CD4-positive, CD25-positive, alpha-beta regulatory T cell (primary cell): ENCODE measurements at places on chromosomes 3 and 15.

DNA sequence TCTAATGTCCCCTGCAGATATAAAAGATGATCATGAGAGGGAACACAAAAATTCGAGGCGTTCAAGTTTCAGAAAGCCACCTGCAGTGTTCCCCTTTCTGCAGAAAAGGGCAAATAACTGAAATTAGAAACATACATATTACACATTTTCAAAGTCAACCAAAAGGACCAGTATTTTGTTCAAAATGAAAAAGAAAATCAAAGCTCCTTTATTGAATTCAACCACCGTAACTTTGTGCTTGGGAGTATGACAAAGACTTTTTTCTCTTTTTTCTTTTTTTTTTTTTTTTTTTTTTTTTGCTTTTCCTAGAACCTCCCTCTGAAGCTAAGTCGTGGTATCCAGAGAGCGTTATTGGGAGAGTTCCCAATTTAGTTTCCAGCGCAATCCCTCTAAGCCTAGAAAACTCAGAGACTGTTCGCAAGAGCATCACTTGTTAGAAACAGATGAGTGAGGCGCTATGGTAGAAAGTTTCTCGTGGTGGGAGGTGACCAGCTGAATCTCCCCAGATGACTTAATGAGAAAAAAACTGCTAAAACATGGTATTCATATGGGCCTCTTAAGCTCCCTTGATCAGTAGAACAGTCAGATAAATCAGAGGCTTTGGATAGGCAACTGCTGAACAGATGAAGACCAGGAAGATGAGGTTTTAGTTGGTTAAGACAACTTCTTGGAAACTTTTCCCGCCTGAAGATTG lies 77.4 kb downstream of the MB21D2 start:
- DNase-seq: no peak

DNA sequence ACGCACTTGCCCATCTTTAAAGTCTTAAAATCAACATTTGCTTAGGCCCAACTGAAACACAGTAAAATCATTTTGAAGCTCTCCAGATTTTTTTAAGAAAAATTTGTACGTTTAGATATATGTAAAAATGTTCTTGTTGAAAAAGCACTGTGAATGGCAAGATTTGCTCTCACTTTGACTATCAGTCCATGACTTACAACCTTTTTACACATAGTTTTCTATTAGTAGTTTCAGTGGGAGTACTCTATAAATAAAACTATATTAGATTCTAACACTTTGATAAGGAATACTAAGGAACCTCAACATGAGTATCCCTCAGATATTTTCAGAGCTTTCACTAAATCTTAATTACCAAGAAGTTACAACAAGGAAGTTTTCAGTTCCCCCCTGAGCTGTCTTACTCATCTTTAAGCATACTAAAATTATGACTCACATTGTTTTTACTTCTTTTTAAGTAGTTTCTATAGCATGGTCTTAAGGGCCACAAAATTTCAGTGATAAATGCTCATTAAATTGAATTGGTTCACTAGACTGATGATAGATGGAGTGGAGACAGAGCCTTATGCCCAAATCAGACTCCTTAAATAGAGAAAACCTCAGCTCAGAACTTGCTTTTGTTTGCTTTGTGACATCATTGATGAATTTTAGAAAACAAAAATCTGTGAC lies 31.6 kb upstream of the RAP2B start:
- no peak for DNase-seq

DNA sequence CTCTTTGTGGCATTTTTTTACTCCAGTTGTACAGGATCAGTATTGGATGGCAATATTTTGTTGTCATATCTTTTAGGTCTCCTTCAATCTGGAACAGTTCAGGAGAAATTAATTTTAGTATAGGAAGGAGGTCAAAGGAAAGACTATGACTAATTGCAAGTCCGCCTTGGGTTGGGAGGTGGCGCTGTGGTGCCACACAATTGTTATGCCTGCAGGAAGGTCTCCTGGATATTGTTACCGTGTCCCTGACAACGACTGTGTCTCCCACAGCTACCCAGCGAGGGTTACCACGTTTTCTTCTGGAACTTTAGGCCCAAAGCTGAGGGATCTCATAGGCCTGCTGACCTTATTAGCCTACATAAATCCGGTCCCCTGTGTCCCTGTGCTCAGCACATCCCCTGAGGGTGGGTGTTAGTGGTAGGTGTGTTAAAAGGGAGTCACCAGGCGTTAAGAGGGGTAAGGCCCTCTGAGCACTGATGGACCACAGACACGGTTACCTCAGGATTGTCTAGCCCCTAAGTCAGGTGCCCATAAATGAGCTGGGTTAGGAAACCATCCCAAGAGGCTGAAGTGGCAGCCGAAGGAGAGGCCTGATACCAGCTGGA lies 31.5 kb downstream of the KCNAB1 start:
- peak; percentile 11 for DNase-seq

DNA sequence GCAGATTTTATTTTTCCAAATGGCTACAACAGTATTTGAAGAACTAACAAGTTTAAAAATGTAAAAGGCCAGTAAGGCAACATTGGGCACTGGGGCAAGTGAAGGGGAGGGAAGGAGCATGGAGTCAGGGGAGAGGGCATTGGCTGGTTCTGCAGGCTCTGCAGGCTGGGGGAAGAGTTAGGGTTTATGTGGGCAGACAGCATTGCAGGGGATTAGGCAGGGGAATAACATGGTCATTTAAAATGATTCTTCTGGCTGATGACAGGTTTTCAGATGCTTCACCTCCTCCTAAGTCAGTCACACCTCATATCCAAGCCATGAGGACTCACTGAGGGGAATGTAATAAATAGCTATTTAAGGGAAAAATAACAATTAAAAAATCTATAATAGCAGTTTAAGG lies 52.6 kb downstream of the BTD start:
- no peak for DNase-seq

DNA sequence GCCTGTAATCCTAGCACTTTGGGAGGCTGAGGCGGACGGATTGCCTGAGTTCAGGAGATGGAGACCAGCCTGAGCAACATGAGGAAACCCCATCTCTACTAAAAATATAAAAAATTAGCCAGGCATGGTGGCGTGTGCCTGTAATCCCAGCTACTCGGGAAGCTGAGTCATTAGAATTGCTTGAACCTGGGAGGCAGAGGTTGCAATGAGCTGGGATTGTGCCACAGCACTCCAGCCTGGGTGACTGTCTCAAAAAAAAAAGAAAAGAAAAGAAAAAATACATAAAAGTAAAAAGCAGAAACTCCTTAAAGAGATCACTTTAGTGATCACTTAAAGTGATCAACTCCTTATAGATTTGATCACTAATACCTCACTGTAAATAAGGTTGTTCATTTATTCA lies 78.0 kb downstream of the GMPS start:
- DNase-seq: no peak

- no peak for DNase-seq
These were observed 2.2 kb upstream of the FBXW12 start for GRCh38 chr3:48369693-48370332.

- DNase-seq: peak; percentile 2
These were observed 100.3 kb upstream of the TPRG1 start for GRCh38 chr3:189071446-189071845.

GRCh38 chr15:70192041-70192440 lies 94.3 kb upstream of the TLE3 start:
- DNase-seq: no peak
